ENCODE measurements at places on chromosomes 4 and X.

GRCh38 chr4:180052629-180053028 is 2190.6 kb upstream of the TENM3 start:
- no peak for DNase-seq

DNA sequence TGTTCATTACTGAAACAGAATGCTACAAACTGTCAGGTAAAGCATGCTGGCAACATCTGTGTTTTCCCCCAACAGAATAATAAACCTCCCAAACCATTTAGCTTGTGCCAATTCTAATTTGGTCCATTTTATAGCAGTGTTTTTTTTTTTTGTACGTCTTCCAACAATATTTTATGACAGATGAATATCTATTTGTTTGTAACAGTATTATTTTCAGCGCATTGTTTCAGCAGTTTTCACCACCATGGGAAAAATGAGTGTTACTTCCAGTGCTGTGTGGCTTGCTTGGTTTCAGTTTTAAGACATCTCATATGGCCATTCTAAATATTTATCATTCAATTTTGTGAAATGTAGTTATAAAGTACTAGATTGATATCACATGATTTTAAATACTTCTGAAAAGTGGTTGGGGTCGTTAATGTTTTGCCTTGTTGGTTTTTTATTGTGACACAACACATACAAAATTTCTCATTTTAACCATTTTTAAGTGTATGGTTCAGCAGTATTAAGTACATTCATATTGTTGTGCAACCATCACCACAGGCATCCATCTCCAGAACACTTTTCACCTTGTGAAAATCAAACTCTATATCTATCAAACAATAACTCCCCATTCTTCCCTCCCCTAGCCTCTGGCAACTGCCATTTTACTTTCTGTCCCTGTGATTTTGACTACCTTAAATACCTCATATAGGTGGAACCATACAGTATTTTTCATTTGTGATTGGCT is 25.6 kb upstream of the TBC1D19 start:
- no peak for DNase-seq

GRCh38 chrX:70452143-70452733 is 7.6 kb downstream of the DLG3 start:
- no peak for DNase-seq

- DNase-seq, result no peak
Measured at GRCh38 chr4:110294165-110294564, 95.8 kb upstream of the ELOVL6 start.

- DNase-seq, result no peak
Measured at GRCh38 chrX:76454456-76454927, 27.0 kb downstream of the MAGEE1 start.

GRCh38 chr4:148258535-148258934 is 183.7 kb downstream of the NR3C2 start:
- DNase-seq, result no peak

DNA sequence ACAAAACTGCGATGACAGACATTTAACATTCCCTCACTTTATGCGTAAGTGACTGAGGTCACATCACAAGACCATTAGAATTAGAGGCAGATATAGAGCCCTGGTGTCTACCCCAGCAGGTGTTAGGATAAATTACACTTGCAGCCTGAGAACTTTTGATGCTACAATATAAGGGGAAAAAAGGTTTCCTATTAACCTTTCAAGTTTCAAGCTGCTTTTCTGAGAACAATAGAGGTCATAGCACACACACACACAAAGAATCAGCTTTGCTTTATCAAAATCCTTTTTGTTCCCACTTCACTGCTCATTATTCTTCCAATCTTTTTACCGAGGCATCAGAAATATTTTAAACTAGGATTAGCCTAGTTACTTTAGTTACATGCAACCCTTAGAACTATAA is 119.8 kb downstream of the COL25A1 start:
- DNase-seq, result no peak

GRCh38 chr4:41935652-41936021 is 408 bp downstream of the TMEM33 start:
- DNase-seq, result no peak

- DNase-seq, result no peak
Measured at GRCh38 chr4:22962295-22962694, 269.6 kb downstream of the GBA3 start.

DNA sequence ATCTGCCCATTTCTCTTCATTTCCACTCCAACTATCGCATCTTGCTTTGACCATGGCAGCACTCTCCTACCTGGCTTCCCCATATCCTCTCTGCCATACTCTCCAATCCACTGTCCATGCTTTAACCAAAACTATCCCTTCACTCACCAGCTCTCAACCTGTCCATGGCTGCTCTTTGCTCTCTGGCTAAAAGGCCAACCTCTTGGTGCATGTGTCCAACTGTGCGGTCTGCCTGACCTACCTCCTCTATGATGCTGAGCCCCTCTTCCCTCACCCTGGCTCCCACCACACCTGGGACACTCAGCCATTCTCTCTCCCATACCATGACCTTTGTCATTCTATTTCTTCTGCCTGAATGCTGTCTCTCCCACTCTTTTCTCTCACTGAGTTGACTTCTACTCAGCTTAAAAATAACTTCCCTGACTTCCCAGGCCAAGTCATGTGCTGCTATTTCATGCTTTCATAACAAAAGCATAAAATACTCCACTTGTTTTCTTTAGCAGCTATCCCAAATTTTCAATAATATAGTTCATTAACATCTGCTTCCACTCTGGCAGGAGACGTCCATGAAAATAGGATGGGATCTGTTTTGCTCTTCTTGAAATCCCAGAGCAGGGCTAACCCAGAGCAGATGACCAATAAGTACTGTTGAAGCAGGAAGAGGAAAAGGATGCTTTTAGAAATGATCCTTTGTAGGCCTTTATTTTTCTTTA is 29.8 kb upstream of the KLF3 start:
- no peak for DNase-seq

DNA sequence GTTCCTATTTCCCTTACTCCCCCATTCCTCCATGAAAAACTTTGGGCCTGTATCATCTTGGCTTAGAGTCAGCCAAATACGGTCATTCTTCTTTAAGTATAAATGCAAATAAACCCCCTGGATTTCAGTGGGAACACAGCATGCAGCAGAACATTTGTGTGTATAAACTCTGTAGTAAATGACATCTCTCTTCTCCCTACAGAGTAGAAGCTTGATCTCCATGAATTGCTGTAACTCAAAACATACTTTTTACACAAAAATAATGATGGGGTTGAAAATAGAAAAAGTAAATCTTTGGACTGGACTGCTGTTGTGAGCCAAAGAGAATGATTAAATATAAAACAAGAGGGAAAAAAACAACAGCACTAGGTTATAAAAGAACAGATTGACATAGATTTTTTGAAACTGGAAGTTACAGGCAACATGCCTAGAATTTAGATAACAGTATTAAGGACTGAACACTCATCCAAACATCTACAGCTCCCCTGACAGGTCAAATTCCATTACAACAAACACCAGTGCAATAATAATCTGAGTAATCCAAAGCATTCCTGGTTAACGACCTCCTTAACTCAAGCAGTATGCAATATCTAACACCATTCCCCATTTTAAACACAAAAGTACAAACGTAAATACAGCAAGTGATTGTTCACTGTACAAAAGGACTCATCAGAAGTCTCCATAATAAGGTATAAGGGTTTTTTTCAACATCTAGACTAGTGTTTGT is 30.7 kb downstream of the TSPAN5 start:
- DNase-seq, result no peak

DNA sequence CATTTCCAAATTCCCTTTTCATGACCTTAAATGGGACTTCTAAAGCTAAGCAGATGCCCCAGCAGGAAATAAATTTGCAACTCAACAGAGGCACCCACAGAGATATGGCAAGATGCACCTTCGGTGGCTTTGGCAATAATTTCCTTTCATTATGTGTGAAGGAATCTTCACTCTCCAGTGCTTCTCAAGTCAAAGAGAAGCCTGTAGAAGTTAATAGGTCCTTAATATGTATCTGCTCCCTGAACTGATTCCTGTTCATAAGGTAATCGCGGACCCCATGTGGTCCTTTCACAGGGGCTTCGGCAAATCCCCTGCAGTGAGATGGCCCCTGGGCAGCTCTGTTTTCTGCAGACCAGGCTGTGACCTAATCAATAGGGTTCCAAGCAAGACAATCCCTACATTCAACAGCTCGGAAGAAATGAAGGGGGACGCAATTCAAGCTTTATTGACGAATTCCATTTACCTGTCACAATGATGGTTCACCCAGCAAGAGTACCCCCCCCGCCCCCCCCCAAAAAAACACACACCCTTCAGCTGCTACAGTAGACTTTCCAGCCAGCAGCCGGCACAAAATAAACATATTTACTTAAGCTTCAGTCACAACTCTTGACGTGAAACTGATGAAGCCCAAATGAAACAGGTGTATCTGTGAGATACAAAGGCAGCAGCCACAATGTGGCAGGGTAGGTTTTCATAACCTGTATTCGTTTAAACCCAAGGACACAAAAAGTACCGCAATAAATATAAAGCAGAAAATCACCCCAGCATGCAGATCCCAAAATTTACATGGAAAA is 35.3 kb downstream of the FAT1 start:
- DNase-seq, result no peak

- no peak for DNase-seq
Measured at GRCh38 chr4:177301126-177301639, 8.5 kb upstream of the NEIL3 start.

GRCh38 chrX:137033774-137034507 is at the start of gene GPR101:
Gene GPR101, minus strand, starts transcription at chrX:137033995. Its CDS starts 2,321 bp downstream, at chrX:137031674.
- no peak for DNase-seq

GRCh38 chr4:2750719-2751605 is 5.2 kb downstream of the TNIP2 start:
- no peak for DNase-seq

All from thoracic aorta (tissue), 2 donors.